Activated T-cell treated with anti-CD3 and anti-CD28 coated beads, Interleukin-2, amount 50 U/mL, for 24 hours (primary cell): ENCODE measurements at places on chromosomes 2 and 18.

DNA sequence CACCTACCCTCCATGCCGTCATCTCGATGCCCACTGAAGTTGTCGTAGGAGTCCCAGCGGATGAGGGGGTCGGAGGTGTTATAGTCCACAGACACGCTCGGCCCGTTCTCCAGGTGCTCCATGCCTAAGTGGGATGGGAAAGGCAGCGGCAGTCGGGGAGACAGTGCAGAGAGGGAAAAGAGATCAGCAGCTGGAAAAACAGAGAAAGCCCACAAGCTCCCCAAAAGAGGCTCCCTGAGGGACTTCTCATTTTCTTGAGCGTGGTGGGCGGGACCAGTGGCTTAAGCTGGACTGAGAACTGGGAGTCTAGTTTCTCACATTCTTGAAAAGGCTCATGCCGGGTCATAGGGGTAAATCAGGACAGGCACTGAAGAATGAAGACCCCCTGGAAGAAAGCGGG, 121.9 kb downstream of the TNS1 start:
- no peak for DNase-seq

- DNase-seq, result no peak
These were observed 144.1 kb downstream of the UBE2E3 start for GRCh38 chr2:181124497-181124896.

- DNase-seq, result no peak
These were observed 63.2 kb upstream of the IGFBP5 start for GRCh38 chr2:216758256-216759155.

DNA sequence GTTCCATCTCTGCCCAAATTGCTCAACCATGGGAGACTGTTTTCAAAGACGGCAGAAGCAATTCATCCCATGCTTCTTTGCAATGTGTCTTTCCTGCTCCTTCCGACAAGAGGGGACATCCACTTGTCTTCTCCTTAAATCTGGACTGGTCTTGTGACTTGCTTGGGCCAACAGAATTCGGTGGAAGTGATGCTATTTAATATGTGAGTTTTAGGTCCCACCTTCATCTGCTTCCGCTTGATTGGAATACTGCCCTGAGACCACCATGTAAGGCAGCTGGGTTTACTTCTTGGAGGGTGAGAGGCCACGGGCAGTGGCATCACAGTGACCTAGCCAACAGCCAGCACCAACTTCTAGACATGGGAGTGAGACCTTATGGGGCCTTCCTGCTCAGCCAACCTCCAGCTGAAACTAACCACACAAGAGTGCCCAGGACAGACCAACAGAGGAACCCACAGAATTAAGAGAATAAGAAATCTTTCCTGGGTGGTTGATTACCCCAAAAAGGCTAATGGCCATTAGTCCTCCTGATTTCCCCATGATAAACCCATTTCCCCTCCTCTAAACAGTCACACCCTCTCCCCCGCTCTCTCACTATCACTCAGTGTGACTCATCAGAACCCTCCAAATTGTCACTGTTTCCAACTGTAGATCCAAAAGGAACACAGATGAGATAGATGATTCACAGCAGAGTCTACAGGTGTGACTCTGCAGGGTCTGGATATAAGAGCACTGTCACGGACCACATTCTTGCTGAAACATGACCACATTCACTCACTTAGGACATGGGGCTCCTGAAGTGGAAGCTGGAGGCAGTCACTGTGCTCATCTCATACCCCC, 16.2 kb upstream of the RHOB start:
- no peak for DNase-seq

DNA sequence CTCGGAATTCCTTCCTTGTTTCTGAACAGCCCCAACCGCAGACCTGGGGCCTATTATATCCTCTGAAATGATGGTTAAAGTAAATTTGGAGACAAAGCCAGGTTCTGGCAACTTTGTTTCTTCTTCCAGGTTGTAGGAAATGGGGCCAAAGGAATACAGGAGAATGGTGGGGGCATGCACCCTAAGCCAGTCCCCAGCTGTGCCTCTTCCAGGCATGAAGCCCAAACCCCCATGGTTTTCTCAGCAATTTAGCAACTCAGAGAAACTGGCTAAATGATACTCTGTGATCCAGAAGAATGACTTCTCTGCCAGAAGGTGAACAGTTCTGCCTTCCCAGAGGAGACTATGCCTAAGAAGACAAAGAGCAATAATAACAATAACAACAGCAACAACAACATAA, 635.0 kb upstream of the FANCL start:
- no peak for DNase-seq

DNA sequence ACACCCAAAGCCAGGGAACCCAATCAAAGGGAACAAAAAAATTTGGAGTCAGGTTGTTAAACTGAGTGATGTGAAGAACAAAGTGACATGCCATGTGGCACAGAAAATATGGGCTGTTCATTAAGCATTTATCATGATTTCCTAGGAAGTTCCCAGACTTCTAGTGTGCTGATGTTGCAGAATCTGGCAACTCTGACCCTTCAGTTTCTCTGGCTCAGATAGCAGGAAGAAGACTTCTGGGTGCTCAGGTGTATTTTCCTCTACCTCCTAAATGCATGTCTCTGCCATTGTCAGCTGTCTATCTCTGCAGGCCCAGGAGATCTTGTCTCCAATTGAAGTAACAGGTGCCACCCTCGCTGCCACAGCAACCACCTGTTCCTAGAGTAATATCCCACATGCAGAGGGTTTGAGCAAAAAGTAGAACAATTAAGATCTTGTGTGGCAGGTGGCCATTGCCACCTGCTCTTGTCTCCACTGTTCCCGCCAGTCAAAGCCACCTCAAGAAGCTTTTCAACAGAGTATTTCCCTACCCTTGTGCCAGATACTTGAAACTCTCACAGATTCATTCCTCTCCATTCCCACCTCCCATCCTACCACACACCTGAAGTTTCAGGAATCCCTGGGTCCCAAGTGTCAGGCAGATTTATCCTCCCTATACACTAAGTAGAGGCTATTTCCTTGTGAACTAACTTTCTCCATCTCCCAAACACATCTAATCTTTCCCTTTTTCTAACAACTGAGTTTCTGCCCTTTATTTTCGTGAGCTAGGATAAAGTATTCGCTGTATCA, 533.7 kb upstream of the CHAC2 start:
- no peak for DNase-seq

GRCh38 chr2:74951211-74951754, 7.2 kb upstream of the POLE4 start:
- DNase-seq, result no peak

GRCh38 chr2:65358678-65359400, 73.6 kb downstream of the SPRED2 start:
- no peak for DNase-seq

- no peak for DNase-seq
These were observed 317.5 kb upstream of the TRIB2 start for GRCh38 chr2:12399240-12399639.

DNA sequence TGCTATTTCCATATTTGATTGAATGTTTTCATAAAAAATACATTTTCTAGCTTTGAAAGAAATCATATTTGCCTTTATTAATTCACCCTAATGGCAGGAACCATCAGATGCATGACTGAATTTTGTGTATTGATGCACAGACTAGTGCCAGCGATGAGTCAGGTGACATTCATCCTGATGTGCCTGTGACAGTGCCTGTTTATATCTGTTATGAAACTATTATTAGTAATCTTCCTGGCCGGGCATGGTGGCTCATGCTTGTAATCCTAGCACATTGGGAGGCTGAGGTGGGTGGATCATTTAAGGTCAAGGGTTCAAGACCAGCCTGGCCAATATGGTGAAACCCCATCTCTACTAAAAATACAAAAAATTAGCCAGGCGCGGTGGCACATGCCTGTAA, 170.0 kb downstream of the TSN start:
- no peak for DNase-seq

DNA sequence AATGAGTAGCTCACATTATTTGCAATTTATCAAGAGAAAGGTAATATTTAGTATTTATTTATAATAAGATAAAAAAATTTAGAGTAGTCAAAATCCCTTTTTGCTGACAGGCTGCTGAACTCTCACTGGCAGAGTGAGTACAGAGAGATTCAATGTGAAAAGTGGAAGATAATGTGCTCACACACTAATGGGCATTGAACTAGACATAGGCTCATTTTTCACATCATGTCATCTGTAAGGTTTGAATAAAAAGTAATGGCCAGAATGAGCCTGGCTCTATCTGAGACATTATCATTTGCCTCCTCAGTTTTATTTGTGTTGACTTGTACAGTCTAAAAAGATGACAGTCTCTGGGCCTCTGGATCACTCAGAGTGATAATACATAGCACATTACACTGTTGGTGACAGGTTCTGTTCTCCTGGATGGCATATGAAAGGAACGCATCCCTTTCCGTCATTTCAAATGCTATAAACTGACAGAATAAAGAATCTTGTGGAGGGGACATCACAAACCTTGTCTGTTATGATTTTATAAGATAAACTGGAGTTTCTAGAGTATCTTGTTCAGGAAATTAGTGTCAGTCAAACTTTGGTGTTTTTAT, 812.9 kb downstream of the NR4A2 start:
- DNase-seq, result no peak

GRCh38 chr2:3462493-3463104, 56.7 kb downstream of the ADI1 start:
- no peak for DNase-seq

DNA sequence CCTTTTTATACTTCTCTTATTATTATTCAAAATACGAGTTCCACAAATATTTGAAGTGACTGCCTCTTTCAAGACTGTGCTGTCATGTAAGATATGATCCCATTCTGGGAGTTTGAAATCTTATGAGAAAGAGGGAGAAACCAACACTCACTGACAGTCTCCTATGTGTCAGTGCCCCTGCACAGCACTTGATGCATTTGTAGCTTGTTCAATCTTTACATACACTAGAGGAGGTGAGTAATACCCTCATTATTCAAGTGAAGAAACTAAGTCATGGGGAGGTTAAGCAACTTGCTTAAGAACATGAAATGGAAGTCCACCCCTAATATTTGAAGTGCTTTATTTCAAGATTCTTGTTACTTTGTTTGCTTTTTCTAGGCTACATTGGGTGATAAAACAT, 459.5 kb upstream of the FANCL start:
- DNase-seq, result no peak

GRCh38 chr2:196239622-196240587, 68.5 kb upstream of the STK17B start:
- peak; percentile 73 for DNase-seq

- DNase-seq, result no peak
These were observed 34.2 kb downstream of the VWA3B start for GRCh38 chr2:98121149-98121548.

GRCh38 chr2:48248251-48248933, 281.6 kb upstream of the STON1 start:
- no peak for DNase-seq

- DNase-seq, result no peak
These were observed 163.2 kb downstream of the KCNE4 start for GRCh38 chr2:223215254-223215516.

- no peak for DNase-seq
These were observed 133.9 kb downstream of the CYP26B1 start for GRCh38 chr2:72013726-72014125.

DNA sequence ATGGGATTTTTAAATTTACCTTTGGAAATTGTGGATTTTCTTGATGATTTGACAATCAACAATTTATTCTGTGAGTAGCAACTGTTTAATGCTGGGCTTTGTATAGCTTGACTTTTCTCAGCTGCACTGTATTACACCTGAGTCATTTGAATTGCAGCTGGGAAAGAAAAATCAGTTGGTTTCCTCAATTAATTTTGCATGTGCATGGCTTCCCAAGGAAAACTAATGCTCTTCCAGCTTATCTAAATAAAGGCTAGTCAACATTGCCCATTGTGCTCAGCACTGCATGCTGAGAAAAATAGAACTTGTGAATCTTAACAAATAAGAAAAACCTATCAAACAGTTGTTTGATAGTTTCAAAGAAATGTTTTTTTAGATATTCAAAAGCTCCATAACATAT, 268.3 kb upstream of the CDH20 start:
- no peak for DNase-seq

DNA sequence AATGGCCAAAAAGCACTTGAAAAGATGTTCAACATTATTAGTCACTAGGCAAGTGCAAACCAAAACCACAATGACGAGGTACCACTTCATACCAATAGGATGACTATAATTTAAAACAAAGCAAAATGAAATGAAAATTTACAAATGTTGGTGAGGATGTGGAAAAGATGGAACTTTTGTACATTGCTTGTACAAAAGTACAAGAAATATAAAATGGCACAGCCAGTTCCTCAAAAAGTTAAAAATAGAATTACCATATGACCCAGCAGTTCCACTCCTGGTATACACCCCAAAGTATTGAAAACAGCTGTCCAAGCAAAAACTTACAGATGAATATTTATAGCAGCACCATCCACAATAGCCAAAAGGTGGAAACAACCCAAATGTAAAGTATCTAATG, 107.8 kb upstream of the XPO1 start:
- DNase-seq, result no peak

DNA sequence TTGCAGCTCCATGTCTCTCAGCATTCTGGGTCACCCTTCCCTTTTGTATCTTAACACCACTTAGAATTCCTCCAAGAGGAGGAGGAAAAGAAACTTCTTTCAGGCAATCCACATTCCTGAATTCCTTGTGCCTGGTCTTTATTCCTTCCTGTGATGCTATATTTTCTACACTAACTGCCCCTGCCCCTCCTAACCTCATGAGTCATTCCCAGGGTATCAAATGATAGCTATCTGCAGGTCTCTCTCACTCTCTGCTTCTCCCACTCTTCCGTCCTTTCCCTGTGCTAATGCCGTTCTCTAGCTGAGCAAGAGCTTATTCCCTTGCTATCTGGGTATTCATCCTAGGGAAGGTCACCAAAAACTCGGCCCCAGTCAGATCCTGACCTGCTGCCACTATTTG, 395.0 kb upstream of the TCF4 start:
- no peak for DNase-seq

GRCh38 chr2:205902041-205902899, 183.7 kb downstream of the INO80D start:
- DNase-seq, result no peak

DNA sequence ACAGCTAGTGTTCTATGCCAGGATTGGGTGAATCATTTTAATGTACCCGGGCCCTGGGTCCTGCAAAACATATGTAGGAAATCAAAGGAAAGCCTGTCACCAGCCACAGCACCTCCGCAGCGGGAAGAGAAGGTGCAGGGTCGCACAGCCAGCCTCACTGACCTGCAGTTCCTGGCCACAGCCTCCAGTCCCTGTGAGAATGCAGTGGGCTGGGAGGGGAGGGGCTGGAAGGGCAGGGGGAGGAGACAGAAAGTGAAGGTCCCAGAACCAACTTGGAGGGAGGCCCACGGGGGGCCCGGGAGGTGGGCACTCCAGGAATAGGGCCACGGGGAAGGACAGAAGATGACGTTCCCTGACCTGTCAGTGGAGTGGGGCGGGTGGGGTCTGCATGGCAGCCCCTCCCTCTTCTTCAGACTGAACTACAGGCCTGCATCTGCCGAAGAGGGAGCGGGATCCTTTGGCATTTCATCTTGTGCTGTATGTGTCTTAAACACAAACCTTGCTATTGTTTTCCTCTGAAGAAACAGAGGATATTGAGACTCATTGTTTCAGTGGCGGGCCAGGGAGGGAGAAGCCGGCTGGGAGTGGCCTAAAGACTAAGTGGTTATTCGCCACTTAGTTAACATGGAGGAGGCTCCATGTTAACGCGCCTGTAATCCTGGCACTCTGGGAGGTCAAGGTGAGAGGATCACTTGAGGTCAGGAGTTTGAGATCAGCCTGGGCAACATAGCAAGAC, 7.5 kb downstream of the MAL start:
- no peak for DNase-seq
